ENCODE measurements at places on chromosomes 16 and 17.
A peak's percentile ranks its signal among the peaks of the same experiment; 100 is the strongest.

- no peak for DNase-seq
These were observed 112.1 kb downstream of the ADAMTS18 start for GRCh38 chr16:77322757-77323156.

DNA sequence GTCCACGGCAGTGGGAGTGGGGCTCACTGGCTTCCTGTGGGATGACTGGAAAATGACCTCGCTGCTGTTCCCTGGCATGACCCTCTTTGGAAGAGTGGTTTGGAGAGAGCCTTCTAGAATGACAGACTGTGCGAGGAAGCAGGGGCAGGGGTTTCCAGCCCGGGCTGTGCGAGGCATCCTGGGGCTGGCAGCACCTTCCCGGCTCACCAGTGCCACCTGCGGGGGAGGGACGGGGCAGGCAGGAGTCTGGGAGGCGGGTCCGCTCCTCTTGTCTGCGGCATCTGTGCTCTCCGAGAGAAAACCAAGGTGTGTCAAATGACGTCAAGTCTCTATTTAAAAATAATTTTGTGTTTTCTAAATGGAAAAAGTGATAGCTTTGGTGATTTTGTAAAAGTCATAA is 7.8 kb upstream of the RNF213 start:
- peak; percentile 90 for DNase-seq

GRCh38 chr17:4501295-4501949 is 2.7 kb downstream of the SPNS2 start:
- no peak for DNase-seq

DNA sequence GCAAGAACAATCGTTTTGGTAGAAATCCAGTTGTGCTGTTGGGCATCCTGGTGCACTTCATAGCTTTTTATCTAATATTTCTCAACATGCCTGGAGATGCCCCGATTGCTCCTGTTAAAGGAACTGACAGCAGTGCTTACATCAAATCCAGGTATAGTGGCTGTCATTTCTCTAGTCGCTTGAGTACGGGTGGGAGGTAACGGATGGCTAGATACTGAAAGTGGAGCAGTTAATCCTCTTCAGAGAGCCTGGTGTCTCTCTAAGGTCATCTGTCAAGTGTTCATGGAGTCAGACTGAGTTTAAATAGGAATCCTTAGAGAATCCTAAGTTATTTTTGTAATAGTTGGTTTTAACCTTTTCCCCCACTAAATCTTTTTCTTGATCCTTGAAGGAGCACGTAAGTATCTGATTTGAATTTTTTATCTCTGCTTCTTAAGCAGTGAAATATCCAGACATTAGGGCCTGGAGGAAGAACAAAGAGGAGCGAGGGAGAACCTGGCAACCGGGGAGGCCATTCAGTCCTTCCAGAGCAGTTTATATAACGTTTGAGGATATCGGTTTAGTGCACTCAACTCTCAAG is 37.2 kb downstream of the MFSD11 start:
- no peak for DNase-seq

DNA sequence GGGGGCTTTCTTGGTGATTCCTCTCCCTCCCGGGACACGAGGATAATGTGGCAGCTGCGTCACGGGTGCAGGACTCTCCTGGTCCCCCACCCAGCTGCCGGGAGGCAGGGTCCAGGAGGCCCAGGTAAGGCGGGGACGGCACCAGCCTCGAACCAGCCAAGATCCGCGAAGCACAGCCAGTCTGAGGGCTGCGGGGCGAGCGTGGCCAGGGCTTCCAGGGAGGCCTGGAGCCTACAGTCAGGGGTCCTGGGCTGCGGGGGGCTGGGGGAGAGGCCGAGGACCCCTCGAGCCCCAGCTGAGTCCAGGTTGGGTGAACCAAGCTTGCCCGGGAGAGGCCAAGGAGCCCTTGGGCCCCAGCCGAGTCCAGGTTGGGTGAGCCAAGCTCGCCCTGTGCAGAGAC is 10.0 kb downstream of the TPSD1 start:
- no peak for DNase-seq

DNA sequence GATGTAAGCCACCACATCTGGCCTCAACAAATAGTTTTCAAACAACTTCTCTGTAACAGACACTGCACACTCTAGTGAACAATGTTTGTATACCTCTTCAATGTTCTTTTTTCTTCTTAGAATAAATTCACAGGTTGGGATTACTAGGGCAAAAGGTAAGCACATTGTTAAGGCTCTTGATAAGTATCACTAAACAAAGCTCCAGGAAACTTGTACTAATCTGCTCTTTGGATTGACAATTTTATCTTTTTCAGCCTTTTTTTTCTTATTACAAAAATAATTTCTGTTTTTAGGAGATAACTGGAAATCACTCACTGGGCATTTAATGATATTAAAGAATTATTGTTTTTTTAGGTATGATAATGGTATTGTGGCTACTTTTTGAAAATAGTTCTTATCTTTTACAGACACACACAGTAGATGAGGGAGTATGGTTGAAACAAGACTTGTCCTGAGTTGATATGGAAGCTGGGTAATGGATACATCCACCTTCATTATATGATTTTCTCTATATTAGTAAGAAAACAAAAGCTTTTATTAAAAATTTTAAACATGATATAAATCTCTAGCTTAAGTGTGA is 7.7 kb upstream of the MPRIP start:
- no peak for DNase-seq

GRCh38 chr17:58640202-58640601 is 51.6 kb downstream of the TEX14 start:
- no peak for DNase-seq

GRCh38 chr17:39757176-39757662 is 19.5 kb downstream of the GRB7 start:
- DNase-seq, result no peak

DNA sequence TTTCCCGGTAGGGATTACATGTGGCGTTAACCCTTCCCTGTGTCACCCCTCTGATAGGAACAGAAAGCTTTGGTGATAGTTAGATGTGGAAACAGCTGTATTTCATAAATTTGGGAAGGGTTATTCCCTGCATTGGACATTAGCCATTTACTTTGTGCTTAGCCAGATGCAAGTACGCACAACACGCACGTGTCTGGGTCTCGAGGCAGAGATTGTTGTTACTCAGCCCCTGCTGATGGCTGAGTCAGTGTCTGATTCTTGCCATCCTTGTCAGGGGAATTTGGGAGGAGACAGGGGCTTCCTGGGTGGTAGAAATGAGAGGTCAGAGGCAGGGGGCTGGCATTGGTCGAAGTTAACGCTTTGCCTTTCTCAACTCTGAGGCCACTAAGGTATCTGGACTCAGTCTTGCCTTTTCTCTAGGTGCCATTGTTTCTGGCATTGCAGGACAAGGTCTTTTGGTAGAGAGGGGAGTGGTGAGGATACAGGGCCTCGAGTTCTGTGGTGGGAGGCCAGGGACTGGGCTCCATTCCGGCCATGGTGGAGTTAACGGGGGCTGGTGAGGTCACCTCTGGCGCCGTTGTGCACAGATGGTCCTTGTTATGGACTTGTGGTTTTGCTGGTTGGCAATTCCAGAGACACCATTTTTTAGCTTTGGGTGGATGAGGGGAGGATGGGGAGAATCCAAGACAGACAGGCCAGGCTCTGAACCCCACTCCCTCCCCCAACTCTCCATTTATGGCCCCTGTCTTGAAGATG is 8.2 kb downstream of the MMP2 start:
- no peak for DNase-seq
